ENCODE measurements at places on chromosomes 7 and 10.
A peak's percentile ranks its signal among the peaks of the same experiment; 100 is the strongest.

GRCh38 chr7:131238347-131238931 lies 89.2 kb upstream of the MKLN1 start:
- DNase-seq = no peak

GRCh38 chr10:76738991-76739390 lies 898.6 kb downstream of the KCNMA1 start:
- DNase-seq = no peak

GRCh38 chr7:131161103-131161502 lies 166.6 kb upstream of the MKLN1 start:
- no peak for DNase-seq

- DNase-seq = no peak
Observed at GRCh38 chr10:76088980-76089379, 657.6 kb downstream of the LRMDA start.

DNA sequence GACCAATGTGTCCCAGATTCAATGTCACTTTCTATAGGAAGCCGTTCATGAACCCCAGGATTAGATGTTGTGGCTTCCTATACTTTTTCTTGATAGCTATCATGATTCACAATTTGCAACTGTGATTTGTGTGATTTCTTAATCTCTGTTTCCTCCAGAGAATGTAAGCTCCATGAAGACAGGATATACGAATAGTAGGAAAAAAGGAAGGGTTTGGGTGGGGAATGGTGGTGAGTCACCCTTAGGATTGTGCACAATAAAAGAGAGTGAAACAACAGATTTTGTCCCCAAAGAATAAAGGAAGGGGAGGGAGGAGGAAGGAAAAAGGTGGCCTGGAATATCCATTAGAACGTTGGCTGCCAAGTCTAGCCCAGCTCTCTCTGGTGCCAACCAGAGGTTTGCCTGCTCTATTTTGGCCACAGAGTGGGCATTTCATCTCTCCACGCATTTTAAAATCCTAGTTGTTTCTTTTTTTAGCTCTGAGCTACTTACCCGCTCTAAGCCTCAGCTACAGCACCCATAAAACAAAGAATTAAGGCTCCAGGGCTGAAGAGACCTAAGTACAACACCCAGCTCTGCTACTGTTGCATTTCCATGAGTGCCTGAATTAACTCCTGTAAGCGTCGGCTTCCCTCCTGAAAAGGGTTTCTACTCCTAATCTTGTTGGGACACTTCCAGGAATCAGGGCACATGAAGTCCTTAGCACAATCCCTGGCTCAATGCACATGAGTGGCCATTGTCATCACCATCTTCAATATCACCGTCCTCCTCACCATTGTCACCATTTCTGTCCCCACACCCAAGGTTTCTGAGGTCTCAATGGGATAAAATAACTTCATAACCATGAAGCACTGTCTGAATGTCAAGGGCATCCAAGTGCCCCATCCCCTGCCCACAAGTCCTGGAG lies 3.5 kb downstream of the HK1 start:
- no peak for DNase-seq

- DNase-seq = no peak
Observed at GRCh38 chr10:33192190-33192589, 142.3 kb downstream of the NRP1 start.

GRCh38 chr7:1316086-1316485 lies 83.4 kb downstream of the UNCX start:
- no peak for DNase-seq

DNA sequence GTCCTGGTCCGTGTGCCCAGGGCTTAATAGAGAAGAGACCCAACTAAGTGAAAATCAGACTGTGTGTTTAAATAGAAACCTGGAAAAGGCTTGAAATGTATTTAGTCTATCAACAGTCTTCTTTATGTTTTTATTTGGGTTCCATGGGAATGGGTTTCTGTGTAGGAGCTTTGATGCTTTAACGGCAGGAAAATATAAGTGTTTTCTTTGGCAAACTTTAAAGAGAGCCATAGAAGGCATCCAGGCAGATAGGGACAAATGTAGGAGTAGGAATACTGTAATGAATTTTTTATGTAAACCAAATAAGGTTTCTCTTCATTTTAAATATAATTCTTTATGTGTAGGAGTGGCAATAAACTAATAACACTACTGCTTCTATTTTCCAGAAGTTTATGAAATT lies 989.0 kb downstream of the GATA3 start:
- DNase-seq = no peak

DNA sequence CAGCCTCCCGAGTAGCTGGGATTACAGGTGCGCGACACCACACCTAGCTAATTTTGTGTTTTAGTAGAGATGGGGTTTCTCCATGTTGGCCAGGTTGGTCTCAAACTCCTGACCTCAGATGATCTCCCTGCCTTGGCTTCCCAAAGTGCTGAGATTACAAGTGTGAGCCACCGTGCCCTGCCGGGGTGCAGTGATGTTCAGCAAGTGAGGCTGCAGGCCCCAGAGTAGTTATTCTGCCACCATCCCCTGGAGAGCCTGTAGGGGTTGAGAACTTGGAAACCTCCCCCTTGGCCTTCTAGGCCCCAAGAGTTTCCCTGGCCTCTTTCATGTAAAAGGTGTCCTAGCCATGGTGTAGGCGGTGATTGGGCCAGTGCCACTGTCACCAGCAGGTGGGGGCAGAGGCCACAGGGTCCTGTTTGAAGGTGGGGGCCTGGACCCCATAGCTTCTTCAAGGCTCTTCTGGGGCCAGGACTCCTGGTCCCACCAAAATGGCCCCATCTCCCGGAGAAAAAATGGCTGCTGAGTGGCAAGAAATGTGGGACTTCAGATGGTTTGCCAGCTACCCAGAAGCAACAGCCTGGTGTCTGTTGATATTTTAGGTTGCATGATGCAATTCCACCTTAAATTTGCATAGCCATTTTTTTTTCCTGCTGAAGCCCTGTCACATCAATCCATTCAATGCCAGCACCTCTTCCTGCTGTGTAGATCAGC lies 25.5 kb upstream of the INMT start:
- DNase-seq = no peak

GRCh38 chr7:94962661-94963060 lies 55.3 kb downstream of the PPP1R9A start:
- no peak for DNase-seq

DNA sequence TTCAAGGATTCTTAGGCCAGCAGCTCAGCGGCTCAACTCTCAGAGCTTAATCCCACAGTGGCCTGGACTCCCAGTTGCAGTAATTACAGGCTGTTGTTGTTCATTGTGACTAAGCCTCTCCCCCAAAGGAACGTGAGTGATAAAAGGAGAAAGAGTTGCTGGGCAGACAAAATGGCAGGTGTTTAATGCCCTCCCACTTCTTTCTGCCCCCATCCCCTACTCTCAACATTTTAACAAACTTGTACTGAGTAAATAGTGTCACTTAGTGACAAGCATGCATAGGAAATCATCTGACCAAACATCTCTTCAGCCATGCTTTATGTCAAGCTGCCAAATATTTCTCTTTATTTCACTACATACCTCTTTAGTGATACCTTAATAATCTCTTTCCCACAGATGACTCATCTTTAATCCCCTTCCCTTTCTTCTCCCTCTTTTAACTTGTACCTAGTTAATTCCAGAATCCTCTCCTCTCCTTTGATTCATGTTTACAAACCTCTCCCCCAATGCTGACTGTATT lies 12.4 kb upstream of the MTERF1 start:
- no peak for DNase-seq

DNA sequence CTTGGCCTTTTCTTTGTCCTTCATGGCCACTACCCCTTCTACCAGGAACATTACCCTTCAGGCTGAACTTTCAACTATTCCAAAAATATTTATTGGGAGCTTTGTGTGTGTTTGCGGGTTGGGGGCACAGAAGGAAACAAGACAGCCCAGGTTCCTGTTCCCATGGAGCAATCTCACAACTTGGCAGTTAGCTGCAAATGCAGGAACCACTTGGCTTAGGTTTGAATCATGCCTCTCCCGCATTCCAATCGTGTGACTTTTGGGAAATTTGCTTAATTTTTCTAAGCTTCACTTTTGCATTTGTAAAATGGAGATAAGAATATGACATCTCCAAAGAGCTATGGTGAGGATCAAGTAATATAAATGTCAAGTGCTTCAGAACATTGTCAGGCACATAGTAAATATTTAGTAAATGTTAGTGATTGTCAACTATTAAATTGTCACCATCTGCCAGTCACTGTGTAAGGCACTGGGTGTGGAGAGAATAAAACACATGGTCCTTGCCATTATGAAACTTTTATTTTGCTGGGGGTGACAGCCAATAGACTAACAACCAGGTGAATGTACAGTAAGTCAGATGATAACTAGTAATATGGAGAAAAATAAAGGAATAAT lies 277.1 kb downstream of the SNX13 start:
- no peak for DNase-seq

DNA sequence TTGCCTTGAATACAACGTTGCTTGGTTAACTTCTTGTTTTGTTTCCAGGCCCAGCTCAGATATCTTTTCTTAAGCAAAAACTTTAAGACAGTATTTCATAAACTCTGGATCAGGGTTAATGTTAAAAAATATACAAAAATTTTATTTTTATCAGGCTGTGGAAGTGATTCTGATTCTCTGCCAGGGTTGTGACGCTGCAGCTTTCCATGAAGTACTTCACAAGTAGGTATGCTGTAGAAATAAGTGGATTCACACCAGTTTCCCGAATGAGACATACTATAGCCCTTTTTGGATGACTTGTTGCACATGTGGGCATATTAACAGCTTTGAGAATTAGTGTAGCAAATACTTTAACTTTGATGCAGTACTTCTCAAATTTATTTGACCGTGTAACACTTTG lies 70.1 kb downstream of the CDK14 start:
- DNase-seq = no peak

GRCh38 chr7:113710310-113711096 lies 208.3 kb downstream of the PPP1R3A start:
- DNase-seq = peak; percentile 80

- no peak for DNase-seq
Observed at GRCh38 chr10:116030576-116030975, 242.4 kb downstream of the GFRA1 start.

DNA sequence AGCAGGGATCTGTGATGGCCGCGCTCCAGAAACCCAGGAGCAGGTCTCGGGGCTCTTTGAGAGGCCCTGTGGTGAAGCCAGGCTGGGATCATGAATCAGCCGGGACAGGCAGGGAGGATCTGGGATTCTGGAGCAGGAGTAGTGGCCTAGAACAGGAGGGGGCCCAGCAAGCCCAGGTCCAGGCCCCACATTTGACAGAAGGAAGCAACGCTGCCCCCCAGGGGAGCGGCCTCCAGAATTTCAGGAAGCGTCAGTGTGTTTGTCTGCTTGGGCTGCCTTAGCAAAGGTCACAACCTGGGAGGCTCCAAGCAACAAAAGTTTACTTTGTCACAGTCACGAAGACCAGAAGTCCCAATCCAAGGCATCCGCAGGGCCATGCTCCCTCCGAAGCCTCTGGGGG lies 36.8 kb downstream of the CLRN3 start:
- DNase-seq = no peak

DNA sequence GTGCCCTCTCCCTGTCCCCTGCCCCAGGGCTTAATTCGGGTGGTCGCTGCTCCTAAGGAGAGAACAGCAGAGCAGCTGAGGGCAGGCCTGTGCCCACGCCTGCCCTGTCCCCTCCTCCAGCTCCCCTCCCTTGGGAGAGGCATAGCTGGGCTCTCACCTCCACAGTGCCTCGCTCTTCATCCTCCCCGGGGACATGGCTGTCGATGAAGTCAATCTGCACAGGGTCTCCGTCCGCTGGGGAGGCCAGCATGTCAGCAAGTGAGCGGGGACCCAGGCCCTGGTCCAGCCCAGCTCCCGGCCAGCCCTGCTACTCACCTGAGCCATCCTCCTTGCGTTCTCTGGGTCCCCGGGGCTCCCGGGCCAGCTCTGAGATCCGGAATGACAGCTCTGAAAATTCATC lies 3.8 kb upstream of the SAP25 start:
- DNase-seq = no peak

- DNase-seq = no peak
Observed at GRCh38 chr7:135645296-135645904, 16.9 kb upstream of the STMP1 start.

GRCh38 chr7:152202056-152202455 lies 176.6 kb downstream of the GALNT11 start:
- DNase-seq = no peak

DNA sequence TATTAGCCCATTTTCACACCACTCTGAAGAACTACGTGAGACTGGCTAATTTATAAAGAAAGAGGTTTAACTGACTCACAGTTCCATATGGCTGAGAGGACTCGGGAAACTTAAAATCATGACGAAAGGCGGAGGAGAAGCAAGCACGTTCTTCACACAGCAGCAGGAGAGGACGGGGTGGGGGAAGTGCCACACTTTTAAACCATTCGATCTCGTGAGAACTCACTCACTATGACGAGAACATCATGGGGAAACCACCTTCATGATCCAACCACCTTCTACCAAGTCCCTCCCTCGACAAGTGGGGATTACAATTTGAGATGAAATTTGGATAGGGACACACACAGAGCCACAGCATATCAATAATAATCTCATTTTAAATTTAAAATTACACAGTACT lies 80.2 kb downstream of the VWDE start:
- no peak for DNase-seq

GRCh38 chr10:72274213-72274729 lies 547 bp downstream of the DDIT4 start:
- DNase-seq = no peak

DNA sequence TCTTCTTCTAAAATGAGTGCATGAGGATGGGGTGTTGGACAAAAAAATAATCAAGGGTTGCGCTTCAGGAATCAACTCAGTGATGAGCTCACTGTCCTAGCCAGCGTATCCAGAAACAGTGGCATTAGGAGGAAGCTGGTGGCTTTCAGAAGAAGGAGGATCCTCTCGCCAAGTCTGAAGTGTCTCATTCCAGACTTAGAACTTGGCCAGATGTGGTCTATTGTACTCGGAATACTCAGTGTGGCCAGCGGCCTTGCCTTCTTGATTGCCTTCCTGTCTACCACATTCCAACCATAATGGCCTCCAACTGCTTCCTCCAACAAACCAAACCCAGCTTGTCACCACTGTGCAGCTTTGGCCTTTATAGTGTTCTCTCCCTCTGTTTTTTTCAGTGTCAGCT lies 732.4 kb downstream of the KCNMA1 start:
- no peak for DNase-seq

GRCh38 chr10:102869258-102870198 lies at the start of gene AS3MT:
AS3MT (plus strand) TSS chr10:102869470; CDS start chr10:102869593, 123 bp downstream.
- peak; percentile 43 for DNase-seq

GRCh38 chr10:86693721-86694369 lies 25.5 kb downstream of the LDB3 start:
- no peak for DNase-seq

- DNase-seq = no peak
Observed at GRCh38 chr10:119337796-119338432, 130.5 kb downstream of the GRK5 start.

GRCh38 chr10:118698421-118698820 lies 56.3 kb downstream of the CACUL1 start:
- DNase-seq = no peak

- no peak for DNase-seq
Observed at GRCh38 chr7:135493362-135493761, 16.5 kb downstream of the CNOT4 start.

- no peak for DNase-seq
Observed at GRCh38 chr7:71504697-71505441, 372.9 kb downstream of the GALNT17 start.

DNA sequence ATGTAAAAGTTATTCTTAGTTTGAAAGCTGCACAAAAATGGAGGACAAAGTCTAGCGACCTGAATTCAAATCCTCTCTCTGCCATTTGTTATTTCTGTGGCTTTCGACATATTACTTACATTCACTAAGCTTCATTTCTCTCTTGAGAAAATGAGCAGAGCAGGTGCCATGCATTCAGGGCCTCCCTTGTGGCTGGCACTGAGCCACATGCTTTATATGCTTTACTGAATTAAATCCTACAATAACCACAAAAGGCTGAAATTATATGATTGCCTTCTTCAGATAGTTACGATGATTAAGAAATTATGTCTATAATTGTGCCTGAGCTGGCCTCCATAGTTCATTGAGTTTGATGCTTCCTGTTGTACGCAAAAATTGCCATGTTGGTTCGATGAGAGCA lies 98.7 kb downstream of the NPSR1 start:
- DNase-seq = no peak

All from iPS DF 6.9 (cell line).